Cardiac muscle cell (in vitro differentiated cells and primary cell): ENCODE measurements at places on chromosomes 16 and 17.
A peak's percentile ranks its signal among the peaks of the same experiment; 100 is the strongest.

DNA sequence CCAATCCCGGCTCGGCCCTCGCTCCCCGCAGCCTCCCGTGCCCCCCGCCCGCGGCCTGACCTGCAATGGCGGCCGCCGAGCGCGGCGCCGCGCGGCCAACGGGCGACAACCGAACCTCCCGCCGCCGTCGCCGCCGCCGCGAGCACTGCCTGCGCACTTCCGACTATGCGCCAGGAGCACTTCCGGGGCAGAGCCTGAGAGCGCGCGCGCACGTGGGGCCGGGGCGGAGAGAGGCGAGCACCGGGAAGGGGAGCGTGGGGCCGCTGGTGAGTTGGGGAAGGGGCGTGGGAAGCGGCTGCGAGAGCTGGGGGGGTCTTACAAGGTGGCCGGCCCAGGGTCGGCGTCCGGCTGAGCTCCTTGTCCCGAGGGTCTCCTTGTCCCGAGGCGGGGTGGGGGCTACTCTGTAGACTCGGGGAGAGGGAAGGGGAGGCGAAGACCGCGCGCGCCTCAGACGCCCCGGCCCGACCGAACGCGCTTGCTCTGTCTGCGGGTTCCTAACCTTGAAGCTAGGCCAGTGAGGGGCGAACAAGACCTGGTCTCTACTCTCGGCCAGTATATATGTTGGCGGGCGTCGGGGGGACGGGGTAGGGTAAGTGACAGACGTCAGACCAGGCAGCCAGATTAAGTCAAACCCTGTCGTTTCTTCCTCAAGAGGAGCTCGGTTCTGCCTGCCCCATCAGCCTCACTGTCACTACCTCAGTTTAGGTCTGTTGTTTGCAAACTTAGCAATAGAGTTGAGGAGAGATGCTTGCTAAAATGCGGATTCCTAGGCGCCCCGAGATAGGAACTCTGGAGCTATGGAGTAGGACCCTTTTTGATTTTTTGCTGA is at the start of the genes CHTF8 and UTP4:
Gene CHTF8 (minus strand): TSS at position 165 of the 829 bp plus-strand sequence. CDS start 11,130 bp downstream, outside the sequence.
Gene UTP4 (plus strand): TSS at position 226 of the 829 bp plus-strand sequence. CDS start 811 bp downstream, outside the sequence.
- DNase-seq = peak; percentile 88
- peak within 1 kb of the TSS; percentile 99 for H3K27ac ChIP-seq
- H3K36me3 ChIP-seq = peaks cover 7% of the 10 kb centered on the region
- no peaks in the 10 kb centered on the region for H3K27me3 ChIP-seq

GRCh38 chr17:7989781-7990655 is 12.4 kb upstream of the GUCY2D start:
- no peak overlapping the region for H3K27ac ChIP-seq
- H3K4me3 ChIP-seq = peak overlapping the region; percentile 42
- no peaks in the 10 kb centered on the region for H3K4me1 ChIP-seq
- peak; percentile 85 for DNase-seq
- no peaks in the 10 kb centered on the region for H3K27me3 ChIP-seq
- no peaks in the 10 kb centered on the region for H3K36me3 ChIP-seq

DNA sequence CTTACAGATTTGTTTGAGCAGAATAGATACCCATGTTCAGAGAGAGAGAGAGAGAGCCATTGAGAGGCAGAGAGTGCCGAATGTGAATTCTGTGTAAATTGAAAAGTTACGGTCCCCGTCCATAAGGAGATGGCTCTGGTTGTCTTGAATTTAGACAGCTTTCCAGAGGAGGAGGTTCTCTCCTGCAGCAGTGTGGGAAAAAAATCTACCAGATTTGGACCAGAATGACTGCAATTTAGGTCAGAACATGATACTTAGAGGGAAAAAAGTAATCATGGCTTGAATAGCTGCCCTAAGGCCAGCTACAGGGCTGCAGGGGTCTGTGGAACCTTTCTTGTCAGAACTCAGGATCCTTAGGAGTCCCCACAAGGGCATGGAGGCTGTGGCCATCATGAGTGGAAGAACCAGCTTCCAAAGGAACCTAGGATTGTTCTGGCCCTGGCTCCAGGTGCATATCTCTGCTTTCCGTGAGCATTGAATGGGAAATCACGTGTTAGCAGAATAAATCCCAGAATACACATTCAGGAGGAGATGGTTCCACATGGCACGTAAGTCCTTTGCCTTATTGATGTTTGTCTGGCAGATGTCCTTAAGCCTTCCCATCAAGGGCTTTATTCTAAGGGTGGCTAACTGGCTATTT is 13.0 kb downstream of the PITPNC1 start:
- no peak for DNase-seq
- no peaks in the 10 kb centered on the region for H3K4me1 ChIP-seq
- no peaks in the 10 kb centered on the region for H3K36me3 ChIP-seq
- no peak overlapping the region for H3K4me3 ChIP-seq
- no peaks in the 10 kb centered on the region for H3K27me3 ChIP-seq

DNA sequence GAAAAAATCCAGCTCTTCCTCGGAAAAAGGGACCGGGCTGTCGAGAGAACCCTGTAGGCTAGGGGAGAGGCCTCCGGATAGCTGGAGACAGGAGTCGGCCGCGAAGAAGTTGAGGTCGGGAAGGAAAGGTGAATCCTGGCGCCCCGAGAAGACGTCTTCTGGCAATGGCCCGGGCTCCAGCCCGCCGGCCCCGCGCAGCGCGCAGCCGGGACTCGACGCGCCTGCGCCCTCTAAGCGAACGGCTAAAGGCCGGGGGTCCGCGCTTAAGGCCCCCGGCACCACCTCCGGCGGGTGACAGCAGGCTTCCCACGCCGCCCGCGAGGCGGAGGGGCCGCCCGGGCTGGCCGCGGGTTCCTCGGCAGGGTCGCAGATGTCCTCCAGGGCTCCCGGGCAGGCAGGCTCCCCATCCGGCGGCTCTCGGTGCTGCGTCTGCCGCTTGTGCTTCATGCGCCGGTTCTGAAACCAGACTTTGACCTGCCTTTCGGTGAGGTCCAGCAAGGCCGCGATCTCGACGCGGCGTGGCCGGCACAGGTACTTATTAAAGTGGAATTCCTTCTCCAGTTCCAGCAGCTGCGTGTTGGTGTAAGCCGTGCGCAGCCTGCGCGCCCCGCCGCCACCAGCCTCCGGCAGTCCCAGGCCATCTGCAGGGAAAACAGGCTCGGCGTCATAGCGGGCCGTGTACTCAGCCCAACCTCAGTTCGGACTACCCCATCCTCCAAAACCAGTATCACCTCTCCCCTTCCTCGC is 1.6 kb downstream of the HOXB2 start:
- no peaks in the 10 kb centered on the region for H3K27me3 ChIP-seq
- H3K4me1 ChIP-seq = peaks cover 45% of the 10 kb centered on the region
- peaks cover 7% of the 10 kb centered on the region for H3K36me3 ChIP-seq
- peak overlapping the region; percentile 98 for H3K27ac ChIP-seq
- peak; percentile 67 for DNase-seq

DNA sequence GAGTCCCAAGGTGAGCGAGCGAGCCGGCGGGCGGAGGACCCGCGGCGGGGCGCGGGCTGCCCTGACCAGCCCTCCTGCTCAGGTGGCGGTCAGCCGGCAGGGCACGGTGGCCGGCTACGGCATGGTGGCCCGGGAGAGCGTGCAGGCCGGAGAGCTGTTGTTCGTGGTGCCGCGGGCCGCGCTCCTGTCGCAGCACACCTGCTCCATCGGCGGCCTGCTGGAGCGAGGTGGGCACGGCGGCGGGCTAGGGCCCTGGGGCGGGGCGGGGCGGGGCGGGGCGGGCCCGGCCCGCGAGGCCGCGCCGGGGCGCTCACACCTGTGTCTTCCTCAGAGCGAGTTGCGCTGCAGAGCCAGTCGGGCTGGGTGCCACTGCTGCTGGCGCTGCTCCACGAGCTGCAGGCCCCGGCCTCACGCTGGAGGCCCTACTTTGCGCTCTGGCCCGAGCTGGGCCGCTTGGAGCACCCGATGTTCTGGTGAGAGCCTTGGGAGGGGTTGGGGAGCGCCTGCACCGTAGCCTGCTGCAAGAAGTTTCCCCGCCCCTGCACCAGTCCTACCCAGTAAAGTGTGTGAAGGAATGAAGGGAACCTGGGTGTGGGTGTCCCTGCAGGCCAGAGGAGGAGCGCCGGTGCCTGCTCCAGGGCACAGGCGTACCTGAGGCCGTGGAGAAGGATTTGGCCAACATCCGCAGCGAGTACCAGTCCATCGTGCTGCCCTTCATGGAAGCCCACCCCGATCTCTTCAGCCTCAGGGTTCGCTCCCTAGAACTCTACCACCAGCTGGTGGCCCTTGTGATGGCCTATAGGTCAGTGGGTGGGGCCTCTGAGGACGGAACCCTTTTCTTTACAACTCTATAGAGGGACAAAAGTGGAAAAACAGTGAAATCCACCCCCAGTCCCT is 802 bp downstream of the SETD6 start:
- peak overlapping the region; percentile 54 for H3K4me3 ChIP-seq
- H3K36me3 ChIP-seq = peaks cover 44% of the 10 kb centered on the region
- H3K27me3 ChIP-seq = no peaks in the 10 kb centered on the region

DNA sequence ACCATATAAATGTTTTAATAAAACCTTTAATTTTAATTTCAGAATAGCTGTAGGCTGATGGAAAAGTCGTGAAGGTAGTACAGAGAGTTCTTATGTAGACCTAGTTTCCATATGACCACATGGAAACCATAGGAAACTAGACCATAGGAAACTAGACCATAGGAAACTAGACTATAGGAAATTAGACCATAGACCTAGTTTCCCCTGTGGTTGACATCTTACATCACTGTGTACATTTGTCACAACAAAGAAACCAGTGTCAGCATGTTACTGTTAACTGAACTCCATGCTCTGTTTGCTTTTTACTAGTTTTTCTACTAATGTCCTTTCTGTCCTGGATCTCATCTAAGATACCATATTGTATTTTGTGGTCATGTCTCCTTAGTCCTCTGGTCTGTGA is 14.6 kb downstream of the NUDT7 start:
- H3K27me3 ChIP-seq = no peaks in the 10 kb centered on the region
- H3K4me1 ChIP-seq = no peaks in the 10 kb centered on the region
- H3K27ac ChIP-seq = no peak overlapping the region
- no peak overlapping the region for H3K4me3 ChIP-seq
- DNase-seq = no peak
- no peaks in the 10 kb centered on the region for H3K36me3 ChIP-seq

DNA sequence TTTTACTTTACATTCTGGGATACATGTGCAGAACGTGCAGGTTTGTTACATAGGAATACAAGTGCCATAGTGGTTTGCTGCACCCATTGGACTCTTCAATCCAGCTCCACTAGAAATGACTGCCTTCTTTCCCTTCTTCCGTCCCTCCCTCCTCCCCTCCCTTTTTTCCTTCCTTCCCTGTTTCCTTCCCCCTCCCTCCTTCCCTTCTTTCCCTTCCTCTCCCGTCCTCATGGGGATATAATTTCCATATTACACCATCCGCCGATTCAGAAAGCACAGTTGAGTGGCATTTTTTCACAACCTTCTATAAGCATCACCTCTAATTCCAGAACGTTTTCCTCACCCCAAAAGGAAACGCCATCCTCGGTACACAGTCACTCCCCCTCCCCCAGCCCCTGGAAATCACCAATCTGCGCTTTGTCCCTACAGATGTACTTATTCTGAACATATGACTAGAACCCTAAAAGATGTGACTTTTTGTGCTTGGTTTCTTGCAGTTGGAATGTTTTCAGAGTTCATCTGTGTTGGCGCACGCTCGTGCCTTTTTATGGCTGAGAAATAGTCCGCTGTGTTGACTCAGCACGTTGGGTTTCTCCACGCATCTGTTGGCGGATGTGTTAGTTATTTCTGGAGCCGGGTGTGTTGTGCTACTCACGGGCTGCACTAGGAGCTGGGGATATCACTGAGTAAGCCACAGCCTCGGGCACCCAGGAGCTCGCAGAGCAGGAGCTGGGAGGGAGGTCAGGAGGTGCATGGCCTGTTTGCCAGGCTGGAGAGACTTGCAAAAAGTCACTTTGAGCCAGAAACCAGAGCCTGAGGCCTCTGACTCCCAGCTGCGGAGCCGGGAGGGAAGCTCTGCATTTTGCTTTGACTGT is 336.4 kb downstream of the SEC14L1 start:
- peaks cover under 1% of the 10 kb centered on the region for H3K36me3 ChIP-seq
- H3K4me1 ChIP-seq = peaks cover 89% of the 10 kb centered on the region
- H3K27ac ChIP-seq = peak overlapping the region; percentile 96
- no peak overlapping the region for H3K4me3 ChIP-seq

GRCh38 chr16:83769397-83770008 is 38.3 kb upstream of the HSBP1 start:
- DNase-seq = no peak
- H3K4me3 ChIP-seq = no peak overlapping the region
- no peaks in the 10 kb centered on the region for H3K36me3 ChIP-seq
- no peaks in the 10 kb centered on the region for H3K4me1 ChIP-seq
- H3K27me3 ChIP-seq = no peaks in the 10 kb centered on the region

DNA sequence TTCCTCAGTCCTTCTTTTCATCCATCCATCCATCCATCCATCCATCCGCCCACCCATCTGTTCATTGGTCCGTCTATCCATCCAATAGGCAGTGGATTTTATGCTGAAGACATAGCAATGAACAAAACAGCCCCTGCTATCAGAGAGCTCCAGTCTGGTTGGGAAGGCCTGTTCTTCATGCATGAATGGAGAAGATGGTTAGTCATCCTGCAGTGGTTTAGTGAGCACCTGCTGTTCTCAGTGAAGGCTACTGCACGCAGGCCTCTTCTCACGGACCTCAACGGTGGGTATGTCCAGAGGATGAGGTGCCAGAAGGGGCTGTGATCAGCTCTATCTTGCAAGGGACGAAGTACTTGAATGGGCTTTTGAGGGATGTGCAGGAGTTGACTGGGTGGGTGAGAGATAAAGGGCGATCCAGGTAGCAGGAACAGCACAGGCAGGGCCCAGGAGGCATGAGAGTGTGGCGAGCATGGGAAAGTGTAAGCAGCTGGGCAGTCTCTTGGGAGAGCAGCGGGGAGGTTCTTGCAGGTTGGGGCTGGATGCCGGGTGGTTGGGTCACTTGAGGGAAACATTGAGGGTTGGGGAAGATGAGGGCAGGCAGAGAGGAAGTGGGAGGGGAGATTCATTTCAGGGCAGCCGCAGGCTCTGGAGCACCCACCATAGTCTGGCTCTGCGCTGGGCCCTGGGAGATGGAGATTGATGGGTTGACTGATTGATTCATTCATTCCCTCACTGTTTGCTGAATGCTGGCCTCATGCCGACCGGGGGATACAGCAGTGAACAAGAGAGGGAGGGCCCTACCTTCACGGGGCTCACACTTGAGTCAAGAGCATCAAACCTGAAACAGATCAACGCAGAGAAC is 115.0 kb upstream of the CIBAR2 start:
- no peaks in the 10 kb centered on the region for H3K27me3 ChIP-seq
- no peak for DNase-seq
- H3K4me1 ChIP-seq = peaks cover 20% of the 10 kb centered on the region

- H3K4me1 ChIP-seq = peaks cover 31% of the 10 kb centered on the region
- DNase-seq = no peak
- H3K27ac ChIP-seq = peak overlapping the region; percentile 81
- H3K4me3 ChIP-seq = no peak overlapping the region
Observed at GRCh38 chr17:44801880-44802279, 28.2 kb downstream of the GJC1 start.

DNA sequence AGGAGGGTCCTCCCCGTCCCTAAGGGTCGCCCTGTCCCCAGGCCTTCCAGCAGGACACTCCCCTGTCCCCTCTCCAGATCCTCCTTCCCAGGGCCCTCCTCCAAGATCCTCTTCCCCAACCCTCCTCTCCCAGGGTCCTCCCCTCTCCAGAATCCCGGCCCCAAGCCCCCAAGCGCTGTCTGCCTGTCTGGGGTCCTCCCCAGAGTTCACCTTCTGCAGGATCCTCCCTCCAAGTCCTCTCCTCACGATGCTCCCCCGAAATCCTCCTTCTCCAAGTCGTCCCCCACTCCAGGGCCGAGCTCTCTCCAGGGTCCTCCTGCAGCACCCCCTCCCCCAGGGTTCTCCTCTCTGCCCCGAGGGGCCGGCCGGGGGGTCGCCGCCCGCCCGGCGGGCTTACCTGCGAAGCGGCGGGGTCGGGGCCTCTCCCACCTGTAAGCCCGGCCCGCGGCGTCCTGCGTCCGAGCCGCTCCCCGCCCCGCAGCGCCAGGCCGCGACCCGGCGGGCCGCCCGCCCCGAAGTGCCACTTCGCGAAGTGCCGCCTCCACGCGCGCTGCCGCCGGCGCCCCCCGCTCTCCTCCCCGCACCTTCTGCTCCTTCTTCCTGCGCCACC is 678 bp upstream of the BAIAP2 start:
- no peaks in the 10 kb centered on the region for H3K27me3 ChIP-seq
- DNase-seq = no peak
- H3K4me3 ChIP-seq = peak overlapping the region; percentile 71
- H3K4me1 ChIP-seq = peaks cover 4% of the 10 kb centered on the region
- no peaks in the 10 kb centered on the region for H3K36me3 ChIP-seq
- H3K27ac ChIP-seq = no peak overlapping the region
